ENCODE measurements at places on chromosomes 4 and X.

DNA sequence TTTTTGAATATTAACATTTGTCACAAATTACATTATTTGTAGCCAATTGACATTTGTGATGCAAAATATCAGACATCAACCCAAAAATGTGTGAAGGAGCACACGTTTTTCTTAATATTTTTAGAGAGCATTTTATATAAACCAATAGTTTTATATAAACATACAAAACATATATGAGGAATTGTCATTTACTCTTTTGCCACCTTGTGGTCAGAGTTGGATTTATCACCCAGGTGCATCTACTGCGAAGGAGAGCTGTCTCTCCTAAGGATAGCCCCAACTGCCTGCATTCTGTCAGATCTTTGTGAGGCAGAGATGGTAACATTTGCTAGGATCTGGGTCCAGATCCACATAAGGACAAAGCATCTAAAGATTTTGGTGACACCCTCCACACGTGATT lies 2.5 kb upstream of the USP27X start:
- DNase-seq = no peak

DNA sequence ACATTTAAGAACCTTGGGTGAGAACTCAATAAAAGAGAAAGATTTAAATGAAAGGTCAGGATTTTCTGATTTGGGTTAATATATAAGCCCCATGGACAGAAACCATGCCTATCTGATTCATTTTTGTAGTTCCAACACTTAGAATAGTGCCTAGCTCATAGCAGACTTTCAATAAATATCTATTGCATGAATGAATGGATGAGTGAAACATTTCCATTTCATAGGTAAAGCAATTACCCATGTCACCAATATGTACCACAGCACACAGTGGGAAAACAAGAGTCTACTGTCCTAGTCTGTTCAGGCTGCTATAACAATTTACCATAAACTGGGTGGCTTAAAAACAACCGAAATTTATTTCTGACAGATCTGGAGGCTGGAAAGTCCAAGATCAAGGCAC lies 63.9 kb upstream of the PTPN13 start:
- DNase-seq = no peak

DNA sequence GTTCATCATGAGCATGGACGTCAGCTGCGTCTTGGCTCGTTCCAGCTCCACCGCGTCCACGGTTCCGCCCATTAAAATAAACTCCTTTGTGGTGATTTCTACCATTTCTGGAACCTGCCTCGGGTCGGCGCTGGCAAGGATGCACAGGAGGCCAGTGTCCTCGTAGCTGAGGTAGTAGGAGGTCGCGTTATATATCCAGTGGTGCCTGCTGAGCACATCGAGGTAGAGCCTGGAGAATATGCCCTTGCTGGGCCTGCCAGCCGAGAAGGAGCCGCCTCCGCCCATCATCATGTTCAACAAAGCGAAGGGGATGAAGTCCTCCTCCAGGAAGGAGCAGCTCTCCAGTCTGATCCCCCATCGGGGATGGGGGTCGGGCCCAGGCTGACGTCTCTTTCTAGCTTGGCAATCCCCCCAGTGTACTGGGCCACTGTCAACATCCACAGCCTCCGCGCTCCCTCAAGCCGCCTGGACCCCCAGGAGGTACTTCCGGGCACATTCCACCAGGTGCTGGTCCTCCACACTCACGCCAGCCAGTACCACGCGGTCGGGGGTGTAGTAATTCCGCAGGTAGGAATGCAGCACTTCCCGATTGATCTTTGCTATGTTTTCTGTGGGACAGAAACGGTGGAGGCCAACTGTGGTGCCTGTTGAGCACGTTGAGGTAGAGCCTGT lies 120.9 kb upstream of the GRID2 start:
- no peak for DNase-seq

GRCh38 chr4:169988252-169988651 lies 37.9 kb downstream of the MFAP3L start:
- DNase-seq = no peak

All from stimulated activated CD8-positive, alpha-beta memory T cell treated with anti-CD3 and anti-CD28 coated beads, Interleukin-7, amount 100 ng/mL, for 1 hour (primary cell).